Activated CD4-positive, alpha-beta T cell treated with anti-CD3 and anti-CD28 coated beads, Interleukin-10, Interleukin-2, amounts not matched to agents 100 ng/mL and 50 ng/mL, durations not matched to agents 16 hours and 8 hours (primary cell): ENCODE measurements at places on chromosomes 7 and 10.

DNA sequence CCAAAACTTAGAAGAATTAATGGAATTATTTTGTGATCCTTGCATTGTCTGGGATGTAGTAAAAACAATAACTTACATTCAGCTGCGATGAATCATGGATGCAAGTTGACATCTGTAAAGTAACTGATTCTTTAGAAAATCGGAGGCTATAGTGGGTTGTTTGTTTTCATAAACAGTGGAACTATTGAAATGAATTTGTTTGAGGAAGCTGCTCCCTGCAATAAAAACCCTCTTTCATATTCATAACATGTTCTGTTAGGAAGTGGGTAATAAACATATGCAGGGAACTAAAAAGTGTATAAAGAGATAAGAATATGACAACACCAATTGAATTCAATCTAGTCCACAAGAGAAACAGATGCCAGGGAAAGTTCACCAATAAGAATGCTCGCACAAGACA is 53.6 kb downstream of the AGMO start:
- DNase-seq: no peak

DNA sequence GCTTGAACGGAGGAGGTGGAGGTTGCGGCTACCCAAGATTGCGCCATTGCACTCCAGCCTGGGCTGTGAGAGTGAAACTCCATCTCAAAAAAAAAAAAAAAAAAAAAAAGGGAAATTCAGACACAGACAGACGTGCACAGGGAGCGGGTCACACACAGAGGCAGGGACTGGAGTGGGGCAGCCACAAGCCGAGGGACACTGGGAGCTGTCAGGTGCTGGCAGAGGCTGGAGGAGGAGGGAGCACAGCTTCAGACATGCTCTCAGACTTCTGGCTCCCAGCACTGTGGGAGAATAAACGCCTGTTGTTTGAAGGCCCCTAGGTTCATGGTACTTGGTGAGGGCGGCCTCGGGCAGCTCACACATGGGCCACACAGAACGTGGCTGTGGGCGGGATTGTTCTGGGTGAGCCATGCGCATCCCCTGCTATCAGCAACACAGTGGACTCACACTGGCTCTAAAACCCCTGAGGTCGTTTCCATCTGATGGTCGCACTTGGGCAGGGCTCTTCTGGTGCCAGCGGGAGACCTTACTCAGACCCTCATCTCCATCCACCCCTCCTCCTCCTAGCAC is 375.9 kb downstream of the DNAJB6 start:
- no peak for DNase-seq

DNA sequence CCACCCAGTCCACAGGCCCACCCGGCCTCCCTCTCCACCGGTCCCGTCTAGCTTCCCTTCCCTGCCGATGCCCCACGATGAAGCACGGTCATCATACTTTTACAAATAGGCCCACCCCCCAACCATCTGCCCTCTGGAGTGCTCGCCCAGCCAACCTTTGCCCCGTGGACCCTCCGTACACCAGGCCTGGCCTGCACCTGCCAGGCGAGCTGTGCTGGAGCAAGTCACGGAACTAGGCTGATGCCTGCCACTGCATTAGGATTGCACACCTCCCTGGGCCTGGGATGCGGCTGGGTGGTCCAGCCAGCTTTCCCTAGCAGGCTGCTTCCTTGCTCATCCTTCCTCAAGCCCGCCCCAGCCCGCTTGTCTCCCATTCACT is 44.7 kb downstream of the PPIF start:
- no peak for DNase-seq

DNA sequence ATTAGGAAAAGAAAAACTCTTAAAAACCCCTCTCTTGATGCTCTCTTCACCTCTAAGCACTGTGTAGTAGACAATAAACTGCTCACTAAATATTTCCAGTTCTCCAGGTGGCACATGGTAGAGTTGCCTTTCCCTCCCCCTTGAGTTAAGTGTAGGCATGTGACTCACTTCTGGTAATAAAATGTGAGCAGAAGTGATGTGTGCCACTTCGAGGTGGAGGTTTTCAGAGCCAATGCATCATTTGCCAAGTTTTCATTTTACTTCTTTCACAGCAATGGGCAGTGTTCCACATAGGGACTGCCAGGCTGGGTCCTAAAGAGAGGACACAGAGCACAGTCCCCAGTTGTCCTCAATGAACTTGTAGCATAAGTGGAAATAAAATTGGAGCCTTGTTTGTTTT is 131.6 kb upstream of the NPY start:
- no peak for DNase-seq

- no peak for DNase-seq
Measured at GRCh38 chr10:37619336-37619735, 238.1 kb downstream of the ZNF248 start.

DNA sequence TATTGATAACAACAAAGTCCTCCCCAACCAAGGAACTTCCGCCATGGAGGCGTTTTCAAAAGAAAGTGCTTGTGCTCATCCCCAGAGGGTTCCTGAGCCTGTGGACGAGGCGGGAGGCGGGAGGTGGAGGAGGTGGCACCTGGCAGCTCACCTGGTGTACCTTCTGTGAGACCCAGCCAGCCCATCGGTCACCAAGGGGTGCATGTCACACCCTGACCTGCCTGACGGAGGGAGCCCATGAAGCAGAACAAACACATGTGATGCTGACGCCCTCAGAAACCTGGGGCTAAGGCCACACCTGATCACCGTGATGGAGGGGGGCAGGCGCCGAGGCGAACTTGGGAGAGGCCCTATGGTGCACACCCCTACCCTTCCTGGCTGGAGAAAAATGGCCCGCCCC is 458.8 kb downstream of the DNAJB6 start:
- DNase-seq: no peak

DNA sequence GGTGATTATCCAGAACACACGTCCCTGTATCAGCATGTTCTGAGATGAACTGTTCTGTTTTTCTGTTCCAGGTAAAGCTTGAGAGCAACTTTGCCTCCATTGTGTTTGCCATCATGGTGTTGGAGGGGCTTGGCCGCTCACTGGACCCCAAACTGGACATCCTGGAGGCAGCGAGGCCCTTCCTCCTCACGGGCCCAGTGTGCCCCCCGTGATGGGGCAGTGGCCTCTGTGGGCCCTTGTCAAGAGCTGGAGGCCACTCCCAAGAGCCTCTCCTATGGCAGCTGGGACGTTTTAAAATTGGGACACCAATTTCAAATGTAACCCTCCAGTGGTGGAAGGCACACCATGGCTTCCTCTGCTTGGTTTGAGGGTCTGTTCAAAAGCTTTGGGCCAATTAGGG is 1.9 kb upstream of the NDUFB2 start:
- DNase-seq: no peak

DNA sequence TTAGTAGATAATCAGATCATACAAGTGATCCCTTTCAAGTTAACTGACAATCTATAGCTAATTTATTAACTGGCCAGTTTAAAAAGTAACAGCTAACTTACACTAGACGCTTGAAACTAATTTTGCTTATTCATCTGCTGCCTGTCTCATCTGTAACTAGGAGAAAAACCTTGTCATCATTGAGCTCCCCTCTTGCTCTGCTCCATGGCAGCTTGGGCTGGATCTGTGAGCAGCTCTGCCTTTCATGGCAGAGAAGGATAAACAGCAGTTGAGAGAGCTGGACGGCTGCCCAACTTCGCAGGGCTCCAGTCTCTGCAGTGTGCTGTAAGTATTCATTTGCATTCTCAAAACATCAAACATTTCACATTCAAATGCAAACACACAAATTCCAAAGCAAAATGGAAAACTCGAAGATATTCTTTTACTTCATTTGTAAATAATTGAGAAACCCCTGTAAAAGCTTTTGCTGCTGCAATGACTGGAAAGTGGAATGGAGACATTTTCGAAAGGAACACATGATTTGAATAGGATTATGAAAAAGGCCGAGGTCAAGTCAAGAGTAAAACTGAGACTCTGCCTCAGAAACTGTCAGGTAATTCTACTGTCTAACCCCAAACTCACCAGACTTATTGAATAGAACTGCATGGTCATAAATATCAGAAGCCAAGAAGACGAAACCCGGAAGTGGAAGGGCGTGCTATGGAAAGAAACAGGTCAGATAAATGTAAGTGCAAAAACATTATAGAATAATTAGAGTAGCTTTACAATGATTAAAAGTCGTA is 17.6 kb downstream of the SLC35B4 start:
- no peak for DNase-seq

DNA sequence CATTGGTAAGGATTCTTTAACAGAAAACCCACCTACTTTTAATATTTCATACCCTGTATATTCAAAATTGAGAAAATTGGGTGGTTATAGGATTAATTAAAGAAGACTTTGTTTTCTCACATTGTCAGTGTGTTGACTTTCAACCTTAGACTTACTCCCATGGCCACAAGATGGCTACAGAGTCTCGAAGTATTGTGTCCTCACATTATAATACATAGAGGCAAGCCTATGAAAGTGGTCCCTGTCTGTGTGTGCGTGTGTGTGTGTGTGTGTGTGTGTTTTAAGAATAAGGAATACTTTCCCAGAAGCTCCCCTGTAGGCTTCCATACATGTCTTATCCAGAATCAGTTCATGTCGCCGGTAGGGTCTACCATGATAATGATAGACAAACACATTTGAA is 180.0 kb downstream of the PHF14 start:
- no peak for DNase-seq

DNA sequence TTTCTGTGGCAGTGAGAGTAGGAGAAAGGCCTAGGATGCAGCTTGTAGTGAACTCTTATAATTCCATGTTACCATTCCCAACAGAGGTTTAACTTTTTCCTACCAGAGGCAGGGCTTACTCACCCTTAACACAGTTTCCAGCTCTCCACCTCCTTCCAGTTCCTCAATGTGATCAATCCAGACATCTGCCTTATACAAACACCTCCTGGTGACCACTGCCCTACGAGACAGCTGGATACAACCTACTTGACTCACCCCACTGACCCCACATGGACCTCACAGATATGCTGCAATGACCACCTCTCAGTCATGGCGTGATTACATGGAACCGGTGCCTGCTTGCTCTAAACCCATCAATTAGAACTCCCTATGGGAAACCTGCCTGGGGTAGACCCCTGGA is 326.5 kb downstream of the TNS3 start:
- no peak for DNase-seq

DNA sequence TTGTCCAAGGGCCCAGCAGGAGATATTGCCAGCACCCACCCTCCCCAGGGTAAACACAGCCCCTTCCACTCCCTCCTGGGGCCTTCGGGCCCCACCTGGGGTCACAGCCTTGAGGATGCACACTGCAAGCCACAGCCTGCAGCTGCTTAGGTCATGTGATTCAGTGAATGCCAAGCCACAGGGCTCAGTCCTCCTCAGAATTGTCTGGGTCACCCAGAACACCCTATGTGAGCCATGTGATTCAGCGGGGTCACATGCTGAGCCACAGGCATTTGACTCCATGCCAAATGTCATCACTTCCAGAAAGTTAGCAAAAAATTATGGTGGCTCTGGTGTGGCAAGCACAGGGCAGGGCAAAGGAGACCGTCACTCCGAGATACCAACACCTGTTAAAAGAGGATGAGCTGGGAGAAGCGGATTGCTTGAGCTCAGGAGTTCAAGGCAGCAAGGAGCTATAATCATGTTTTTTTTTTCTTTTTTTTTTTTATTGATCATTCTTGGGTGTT is 17.2 kb upstream of the PSAP start:
- no peak for DNase-seq
